Activated CD8-positive, alpha-beta memory T cell treated with anti-CD3 and anti-CD28 coated beads for 1 hour (primary cell): ENCODE measurements at places on chromosomes 12 and 14.

DNA sequence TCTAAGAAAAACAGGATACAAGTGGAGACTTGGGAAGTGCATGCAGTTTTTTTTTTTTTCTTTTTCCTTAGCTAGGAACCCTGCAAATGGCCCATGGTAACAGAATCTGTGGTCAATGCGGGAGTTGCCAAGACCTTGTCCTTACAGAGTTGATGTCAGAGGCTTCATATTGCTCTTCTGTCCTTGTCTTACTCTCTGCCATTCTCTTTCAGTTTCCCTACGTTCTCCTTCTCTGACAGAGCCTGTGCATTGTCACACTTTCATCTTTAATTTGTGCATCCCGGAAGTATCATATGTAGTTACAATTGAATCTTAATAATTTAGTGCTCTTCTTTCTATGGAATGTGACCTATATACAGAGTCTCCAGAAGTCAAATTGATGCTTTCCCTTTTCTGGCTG lies 986.9 kb downstream of the TMEM121 start:
- no peak for DNase-seq

DNA sequence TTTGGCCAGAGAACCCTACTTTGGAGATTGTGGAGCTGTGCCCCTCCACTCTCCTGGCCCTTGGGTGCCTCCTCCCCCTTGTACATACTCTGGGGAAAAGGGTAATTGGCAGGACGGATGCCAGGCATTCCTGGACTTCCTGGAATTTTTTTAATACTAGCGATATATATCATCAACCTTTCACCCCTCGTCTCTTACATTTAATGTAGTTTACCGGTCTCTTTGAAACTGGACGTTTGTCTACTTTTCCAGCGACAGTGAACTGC lies 767 bp upstream of the CRY1 start:
- no peak for DNase-seq

- no peak for DNase-seq
Measured at GRCh38 chr12:21849878-21850277, 75.4 kb upstream of the KCNJ8 start.

DNA sequence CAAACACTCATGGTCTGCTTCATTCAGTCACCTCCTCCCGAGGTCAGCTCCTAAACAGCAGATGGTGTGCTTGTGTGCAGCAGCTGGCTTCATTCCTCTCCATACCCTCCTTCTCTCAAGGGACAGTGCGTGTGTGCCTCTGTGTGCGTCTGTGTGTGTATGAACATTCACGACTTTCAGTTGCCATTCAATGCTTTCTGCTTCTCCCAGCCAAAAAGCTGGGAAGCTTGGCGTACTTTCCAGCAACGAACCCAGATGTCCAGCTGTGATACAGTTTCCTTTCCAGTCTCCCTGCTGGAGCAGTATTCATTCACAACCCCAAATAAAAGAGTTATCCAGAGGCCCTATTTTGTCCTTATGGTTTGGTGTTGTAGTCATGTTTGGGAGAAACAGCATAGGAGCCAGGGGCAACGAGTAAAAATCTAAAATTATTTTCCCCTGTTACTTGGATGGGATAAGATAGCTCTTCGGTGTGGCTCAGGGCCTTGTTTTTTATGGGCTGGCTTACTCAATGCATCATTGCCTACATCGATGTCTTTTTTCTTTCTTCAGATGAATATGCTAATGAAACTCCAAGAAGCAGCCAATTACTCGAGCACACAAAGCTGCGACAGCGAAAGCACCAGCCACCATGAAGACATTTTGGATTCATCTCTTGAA lies 379.3 kb downstream of the NAV3 start:
- DNase-seq = no peak

DNA sequence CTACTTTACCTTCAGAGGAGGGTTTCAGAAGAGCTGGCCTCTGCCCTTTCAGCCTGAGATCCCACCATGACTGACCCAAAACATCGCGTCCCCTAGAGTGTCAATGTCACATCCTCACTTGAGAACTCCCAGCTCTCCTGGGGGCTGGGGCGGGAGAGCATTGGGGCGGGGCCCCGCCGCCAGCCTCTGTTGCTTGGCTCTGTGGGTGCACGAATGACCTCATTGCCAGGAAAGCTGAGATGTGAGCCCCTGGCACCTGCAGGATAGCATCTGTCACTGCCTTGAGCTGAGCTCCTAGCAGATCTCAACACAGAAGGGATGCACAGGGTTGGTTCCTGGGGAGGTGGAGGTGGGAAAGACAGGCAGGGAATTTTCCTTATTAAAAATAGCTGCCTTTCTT lies 20.6 kb upstream of the MYL2 start:
- no peak for DNase-seq

DNA sequence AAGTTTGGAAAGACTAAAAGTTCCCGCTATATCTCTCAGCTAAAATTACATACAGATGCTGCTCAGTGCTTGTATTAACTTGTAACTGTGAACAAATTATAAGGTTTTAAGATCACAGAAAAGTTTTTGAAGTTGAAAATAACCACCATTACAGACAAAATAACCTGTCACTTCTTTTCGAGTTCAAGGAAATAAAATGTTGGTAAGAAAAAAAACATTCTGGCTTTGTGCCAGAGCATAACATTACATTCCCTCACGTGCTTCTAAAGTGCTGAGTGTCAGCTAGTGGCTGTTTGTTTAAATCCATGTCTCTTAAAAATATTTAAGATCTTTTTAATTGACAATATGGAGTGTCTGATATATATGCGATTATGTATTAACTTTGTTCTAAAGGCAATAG lies 27.2 kb upstream of the ADAMTS20 start:
- no peak for DNase-seq

DNA sequence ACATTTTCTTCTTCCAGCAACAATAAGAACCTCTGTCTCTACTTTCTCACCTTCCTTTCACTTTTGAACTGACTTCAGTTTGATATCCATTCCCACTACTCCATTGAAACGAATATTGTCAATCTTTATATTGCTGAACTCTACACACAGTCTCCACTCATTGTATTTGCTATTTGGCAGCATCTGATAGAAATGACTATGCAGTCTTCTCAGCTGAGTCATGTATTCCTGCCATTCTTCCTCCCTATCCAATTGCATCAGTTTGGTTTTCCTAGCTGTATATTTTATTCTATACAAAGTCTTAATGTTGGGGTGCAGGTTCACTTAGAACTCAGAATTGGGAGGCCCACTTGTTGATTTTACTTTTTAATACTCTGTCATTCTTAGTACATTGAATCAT lies 107.5 kb upstream of the CPNE8 start:
- no peak for DNase-seq

- no peak for DNase-seq
Measured at GRCh38 chr14:61334197-61334701, 12.9 kb downstream of the PRKCH start.

- DNase-seq = no peak
Measured at GRCh38 chr12:22415342-22416309, 81.1 kb upstream of the ST8SIA1 start.

DNA sequence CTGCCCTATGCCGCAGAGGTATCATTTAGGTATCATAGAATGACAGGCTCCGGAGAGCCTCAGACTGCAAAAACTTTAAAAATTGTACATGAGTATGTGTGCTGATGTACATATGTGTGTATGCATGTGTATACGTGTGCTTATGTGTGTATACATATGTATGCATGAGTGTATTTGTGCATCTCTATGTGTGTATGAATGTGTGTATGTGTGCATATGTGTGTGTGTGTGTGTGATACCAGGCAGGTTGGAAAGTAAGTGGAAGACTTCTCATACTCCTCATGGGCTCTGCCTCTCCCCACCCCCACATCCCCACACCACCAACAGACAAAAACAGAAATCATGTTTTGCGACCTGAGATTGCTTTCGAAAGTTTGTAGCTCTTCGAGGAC lies 621 bp upstream of the TMEM117 start:
- no peak for DNase-seq

DNA sequence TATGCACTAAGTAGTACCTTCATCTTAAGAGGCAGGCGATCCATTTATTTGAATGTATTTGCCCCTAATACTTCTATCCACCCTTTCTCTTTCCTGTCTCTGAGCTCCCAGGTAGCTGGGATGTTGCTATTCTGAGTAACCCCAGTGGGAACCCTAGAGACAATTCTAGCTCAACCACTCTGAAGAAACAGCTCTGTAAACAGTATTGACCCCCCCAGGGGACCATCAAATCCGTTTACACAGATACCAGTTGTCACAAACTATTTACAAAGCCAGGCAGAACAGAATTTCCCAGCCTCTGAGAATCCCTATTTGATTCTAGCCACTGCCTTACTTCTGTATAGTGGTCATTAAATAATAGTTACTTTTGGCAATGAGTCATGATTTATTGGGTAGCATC lies 64.9 kb downstream of the MIPOL1 start:
- no peak for DNase-seq

GRCh38 chr14:100359881-100360280 lies 36.7 kb downstream of the SLC25A47 start:
- DNase-seq = no peak

- no peak for DNase-seq
Measured at GRCh38 chr12:24767016-24767415, 181.9 kb downstream of the BCAT1 start.

DNA sequence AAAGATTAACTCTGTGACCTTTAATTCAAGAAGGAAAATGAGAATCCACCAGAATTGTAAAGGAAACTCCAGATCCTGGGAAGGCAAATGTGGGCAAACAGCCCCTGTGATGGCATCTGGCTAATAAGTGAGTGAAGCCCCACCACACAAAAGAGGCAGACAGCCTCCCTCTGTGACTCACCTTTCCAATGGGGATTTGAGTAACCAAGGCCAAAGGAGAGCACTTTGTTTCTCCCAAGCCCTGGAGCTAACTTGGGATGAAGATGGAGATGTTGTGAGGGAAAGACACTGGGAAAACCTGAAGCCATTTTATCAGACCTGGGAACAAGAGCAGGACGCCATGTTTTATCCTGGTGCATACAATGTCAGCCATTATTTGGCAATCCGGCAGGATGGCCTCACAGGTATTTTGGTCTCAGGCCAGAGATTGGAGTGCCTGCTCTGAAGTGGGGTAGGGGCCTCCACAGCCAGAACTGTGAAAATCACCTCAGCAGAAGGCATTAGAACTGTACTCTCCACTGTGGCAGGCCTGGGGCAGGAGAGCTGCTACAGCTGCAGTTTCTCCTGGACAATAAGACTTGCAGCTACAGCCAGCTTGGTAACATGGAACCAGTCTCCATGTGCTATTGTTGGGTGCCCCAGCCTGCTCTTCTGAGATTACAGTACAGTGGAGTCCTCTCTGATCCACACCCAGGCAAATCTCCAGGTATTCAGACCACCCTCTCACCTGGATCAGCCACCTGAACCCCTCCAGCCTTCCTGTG lies 96.6 kb upstream of the PCED1B start:
- DNase-seq = no peak
